ENCODE measurements at places on chromosomes 1 and 21.

GRCh38 chr1:66182551-66183178, 351.3 kb upstream of the SGIP1 start:
- no peak for DNase-seq

DNA sequence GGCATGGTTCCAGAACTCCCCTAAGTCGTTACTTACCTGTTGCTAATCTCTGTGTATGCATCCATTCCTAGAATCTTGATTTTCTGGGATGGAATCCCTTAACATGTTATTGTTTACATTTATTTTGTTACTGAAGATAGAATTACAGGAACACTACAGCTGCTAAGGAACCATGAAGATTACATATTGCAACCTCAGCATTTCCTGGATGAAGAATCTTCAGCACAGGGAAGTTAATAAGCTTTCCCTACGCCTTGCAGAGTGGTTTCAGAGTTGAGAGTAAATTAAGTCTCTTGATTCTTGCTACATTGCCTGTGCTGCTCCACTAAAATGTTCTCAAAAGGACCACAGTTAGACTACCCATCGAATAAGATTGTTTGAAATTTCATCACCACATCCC, 31.4 kb upstream of the GBP6 start:
- DNase-seq, result no peak

DNA sequence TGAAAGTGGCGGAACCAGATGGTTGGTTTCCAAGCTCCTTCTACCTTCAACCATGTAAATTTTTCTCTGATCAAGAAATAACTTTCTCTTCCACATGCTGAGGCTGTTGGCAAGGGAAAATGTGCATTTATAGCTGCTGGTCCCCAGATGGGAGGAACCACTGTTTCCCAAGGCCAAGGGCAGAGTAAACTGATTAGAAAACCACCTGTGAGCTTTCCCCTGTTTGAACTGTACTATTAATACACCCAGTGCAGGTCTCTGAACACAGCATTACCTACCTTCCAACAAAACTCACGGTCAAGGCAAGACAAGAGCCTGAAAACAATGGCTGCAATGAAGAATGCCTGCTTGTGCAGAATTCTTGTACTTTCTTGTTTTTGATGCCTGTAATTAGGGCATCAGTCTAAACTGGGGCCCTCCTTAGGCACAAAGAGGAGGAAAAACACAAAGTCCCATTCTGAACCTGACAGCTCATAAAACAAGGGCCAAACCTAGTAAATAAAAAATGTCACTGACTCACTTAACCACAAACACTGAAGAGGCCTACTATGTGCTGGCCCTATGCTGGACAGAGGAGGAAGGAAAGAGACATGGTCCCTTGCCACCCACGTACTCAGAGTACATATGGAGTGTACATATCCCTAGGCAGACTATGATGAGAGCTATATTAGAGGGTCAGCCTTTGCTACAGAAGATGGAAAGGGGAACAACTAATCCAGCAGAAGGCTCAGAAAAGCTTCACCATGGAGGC, 2.6 kb downstream of the MKNK1 start:
- DNase-seq, result no peak

DNA sequence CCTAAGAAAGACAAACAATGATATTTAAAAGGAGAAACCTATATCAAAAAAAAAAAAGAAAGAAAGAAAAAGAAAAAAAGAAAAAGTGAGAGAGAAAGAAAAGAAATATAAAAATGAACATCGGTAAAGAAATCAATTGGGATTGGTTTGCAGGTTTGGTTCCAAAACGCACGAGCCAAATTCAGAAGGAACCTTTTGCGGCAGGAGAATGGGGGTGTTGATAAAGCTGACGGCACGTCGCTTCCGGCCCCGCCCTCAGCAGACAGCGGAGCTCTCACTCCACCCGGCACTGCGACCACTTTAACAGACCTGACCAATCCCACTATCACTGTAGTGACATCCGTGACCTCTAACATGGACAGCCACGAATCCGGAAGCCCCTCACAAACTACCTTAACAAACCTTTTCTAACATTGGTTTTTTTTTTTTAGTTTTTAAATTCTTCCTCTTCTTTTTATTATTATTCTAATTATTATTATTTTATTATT, 11.7 kb downstream of the LHX9 start:
- DNase-seq, result no peak

GRCh38 chr1:19668888-19669287, 4.2 kb downstream of the HTR6 start:
- DNase-seq, result no peak

DNA sequence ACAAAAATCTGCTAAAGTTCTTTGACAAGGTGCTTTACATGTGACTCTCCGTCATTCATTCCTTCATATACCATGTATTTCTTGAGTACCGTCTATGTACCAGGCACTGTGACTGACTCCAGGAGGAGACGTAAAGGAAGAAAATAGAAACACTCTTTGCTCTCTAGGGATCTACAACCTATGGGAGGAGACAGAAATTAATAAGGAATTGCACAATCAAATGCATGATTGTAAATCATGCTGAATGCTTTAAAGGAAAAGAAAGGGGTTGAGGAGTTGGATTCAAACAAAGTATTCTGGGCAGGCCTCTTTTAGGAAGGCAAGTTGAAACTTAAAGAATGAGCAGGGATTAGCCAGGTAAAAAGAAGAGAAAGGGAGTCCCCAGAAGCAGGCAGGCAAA, 239.1 kb upstream of the FGGY start:
- DNase-seq, result no peak

- DNase-seq, result no peak
Measured at GRCh38 chr1:240503558-240503957, 108.4 kb downstream of the GREM2 start.

- no peak for DNase-seq
Measured at GRCh38 chr1:55374801-55375616, 159.8 kb upstream of the USP24 start.

DNA sequence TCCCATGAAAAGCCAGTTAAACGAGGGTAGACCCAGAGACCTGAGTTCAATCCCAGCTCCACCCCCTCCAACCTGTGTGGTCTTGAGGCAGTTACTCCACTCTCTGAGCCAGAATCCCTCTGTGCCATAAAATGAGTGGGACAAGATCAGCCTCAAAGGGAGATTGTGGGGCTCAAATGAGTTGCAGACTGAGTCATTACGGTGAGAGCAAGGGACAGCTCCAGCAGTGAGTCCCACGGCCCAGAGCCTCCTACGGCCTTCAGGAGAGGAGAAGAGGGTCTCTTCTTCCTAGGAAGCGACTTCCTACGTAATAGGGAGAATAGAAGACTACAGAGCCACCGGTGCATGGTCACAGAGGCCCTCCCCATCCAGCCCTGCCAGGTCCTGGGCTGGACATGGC, 6.7 kb upstream of the CAMK2N1 start:
- no peak for DNase-seq

DNA sequence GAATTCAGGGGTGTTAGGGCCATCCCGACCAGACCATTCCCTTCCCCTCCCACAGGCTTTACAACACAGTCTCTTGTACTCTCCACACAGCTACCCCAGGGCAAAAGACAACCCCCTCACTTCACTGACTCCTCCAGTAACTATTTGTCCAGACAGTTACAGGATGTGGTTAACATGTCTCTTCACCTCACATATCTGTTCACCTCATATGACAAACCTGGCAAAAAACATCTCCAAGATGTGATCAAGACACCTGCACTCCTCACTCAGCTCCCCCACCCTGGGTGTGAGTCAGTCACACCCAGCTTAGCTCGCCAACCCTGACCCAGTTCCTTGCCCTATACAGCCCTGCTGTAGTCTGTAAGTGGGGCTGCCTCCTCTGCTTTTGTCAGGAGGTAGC, 490.5 kb upstream of the CHRM3 start:
- no peak for DNase-seq

DNA sequence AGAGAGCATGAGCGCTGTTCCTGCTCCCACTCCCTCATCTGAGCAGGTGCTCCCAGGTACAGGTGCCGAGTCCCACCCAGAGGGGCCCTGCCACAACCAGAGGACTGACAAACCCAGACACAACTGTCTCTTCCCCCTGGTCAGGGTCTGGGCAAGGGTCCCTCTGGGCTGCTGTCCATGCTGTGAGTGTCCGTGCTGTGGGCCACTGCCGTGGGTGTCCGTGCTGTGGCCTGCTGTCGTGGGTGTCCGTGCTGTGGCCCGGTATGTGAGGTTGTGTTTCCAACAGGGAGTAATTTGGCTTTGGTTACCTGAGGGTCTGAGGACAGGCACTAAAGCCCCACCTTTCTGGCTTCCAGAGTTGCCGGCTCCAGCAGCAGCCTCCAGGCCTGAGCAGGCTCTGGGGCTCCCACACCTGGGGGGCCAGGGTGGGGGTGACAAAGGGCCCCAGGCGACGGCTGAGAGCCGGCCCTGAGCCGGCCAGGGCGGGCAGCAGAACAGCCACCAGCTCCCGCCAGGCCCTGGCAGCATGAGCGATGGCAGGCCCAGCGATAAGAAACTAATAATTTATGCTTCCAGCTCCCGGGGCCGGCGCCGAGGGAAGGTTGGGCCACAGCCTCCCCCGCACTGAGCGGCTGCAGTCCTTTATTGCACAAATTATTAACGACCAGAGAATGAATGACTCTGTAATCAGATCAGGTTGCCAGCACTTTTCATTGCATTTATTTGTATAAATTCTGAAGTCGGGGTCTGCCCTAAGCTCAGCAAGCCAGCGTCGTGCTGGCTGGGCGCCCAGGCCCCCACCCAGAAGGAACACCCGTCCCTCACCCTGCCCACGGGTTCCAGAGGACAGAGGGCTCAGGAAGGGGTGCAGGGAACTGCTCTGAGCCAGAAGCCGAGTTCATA, 7.3 kb upstream of the SAMD11 start:
- no peak for DNase-seq

GRCh38 chr21:37811711-37812110, 104.5 kb downstream of the KCNJ6 start:
- DNase-seq, result no peak

DNA sequence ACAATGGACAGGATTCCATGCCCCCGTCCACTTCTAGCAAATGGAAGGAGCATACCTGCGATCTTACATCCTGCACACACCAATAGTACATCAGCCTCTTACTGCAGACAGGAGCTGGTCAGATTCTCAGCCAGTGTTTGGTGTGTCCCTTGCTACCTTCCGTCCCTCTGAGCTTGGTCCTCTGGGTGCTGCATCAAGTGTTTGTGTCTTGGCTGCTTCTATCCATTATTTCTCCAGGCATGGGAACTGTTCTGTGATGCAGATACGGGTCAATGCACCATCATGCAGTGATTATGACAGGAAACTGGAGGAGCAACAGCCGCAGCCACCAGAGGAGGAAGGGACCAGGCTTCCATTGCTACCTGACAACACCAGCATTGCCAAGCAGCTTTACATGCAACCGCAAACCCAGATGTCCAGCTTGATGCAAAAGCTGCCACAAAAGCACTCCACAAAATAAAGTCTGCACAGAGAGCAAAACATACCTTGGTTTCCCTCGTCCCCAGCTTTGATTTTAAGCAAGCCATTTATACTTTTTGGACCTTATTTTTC, 21.9 kb upstream of the OVAAL start:
- no peak for DNase-seq

DNA sequence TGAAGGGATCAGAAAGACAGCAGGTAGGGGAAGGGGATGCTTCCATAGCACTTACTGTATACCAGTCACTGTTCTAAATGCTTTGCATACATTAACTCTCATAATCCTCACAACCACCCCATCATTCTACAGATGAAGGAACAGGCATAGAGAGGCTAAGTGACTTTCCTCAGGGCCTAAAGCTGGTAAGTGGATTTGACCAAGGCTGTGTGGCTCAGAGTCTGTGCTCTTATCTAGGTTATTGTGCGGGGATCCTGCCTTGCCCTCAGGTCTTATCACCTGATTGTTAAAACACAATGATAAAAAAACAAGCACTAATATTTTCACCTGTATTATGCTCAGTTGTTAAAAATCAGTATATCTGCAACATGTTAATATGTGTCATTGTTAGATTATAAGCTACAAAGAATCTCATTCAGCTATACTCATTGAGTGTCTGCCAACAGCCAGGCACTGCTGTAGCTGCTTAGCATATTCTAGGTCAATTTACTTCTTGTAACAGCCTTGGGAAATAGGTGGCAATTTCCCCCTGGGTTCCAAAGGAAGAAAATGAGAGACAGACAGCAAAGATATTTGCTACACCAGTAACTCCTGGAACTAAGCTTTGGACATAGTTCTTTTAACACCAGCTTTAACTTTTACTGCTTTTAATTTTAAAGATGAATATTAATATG, 38.6 kb upstream of the RBM15 start:
- no peak for DNase-seq

DNA sequence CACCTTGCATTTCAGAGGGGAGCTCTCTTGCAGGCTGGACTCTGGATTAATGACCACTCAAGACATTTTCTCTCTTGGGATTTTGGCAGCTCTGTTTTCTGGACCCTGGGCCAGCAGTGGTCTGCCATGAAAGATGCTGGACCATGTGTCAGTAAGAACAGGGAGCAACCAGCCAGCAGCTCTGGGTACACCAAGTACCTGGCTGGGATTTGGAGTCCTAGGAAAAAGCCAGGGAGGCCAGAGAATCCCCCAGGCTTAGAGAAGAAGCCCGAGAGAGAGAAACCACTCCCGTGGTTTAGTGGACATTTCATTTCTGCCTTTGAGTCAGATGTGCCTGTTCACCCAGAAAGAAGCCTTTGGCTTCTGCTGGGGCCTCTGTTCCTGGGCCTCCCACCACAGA, 2.5 kb downstream of the NFASC start:
- DNase-seq, result no peak

- DNase-seq, result no peak
Measured at GRCh38 chr1:186413319-186413718, 37.7 kb downstream of the ODR4 start.

DNA sequence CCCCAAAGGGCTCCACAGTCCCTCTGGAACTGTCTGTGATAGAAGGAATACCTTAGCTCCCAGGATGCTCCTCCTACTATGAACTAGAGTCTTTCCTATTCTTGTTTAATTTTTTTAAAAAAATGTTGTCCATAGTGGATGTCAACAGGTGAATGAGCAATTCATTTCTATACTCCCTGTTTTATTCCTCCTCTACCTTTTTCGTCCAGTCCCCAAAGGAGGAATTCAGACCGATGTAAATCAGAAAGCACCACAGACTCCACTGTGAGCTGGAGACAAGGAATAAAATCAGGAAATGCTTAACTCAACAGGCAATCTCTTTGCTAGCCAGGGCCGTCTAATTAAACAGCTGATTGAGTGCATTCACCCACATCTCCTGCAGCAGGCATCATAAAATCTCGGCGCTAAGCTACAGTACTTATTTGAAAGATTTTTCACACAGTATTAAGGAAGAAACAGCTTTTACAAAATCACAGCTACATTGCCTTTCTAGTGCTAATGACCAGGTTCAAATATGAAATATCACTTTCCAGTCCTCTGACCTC, 381.6 kb downstream of the SIPA1L2 start:
- no peak for DNase-seq

DNA sequence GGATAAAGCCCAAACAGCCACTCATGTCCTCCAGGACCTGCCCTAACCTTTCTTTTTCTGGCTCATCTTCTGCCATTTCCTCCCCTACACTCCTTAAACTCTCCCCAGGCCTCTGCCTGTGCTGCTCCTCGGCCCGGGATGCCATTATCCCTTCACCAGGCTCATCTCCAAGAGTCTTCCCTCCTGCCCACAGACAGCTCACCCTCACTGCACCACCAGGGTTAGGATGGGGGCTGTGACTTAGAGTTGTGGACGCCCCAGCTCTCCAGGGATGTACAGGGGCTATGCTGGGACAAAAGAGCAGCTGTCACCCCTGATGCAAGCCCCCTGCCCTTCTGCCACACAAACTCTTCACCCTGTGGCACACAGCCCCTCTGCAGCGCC, 32.0 kb downstream of the TTC39A start:
- DNase-seq, result no peak
